Epithelial cell of prostate (primary cell): ENCODE measurements at places on chromosomes 3 and 15.

- DNase-seq, result no peak
These were observed 140.1 kb downstream of the OCA2 start for GRCh38 chr15:27958911-27959578.

DNA sequence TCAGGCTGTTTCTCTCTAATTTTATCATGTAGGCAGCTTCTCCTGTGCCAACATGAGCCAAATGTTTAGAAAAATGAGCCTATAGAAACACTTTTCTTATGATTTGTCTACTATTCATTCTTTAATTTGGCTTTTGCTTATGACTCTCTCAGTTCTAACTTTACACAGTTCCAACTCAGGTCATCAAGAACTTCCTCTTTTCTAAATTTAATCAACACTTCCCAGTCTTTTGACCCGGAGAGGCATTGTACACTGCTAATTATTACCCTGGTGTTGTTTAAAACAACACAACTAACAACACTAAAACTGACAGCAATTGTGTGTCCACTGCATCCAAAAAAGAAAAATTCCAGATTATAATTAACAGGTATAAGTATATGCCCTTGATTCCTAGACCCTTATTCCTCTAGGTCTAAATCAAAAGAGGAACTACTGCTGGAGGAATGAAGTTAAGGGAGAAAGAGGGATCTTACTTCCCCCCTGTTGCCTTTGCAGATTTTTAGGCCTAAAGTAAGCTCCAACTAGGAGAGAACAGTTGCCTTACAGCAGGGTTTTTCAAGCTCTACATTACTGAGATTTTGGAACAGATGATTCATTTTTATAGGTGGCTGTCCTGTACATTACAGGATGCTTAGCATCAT, 332.2 kb upstream of the GOLIM4 start:
- DNase-seq, result no peak

GRCh38 chr3:18077128-18077840, 334.9 kb upstream of the TBC1D5 start:
- DNase-seq, result no peak

GRCh38 chr15:65312400-65312916, 8.0 kb downstream of the RNU5B-1 start:
- DNase-seq, result no peak

DNA sequence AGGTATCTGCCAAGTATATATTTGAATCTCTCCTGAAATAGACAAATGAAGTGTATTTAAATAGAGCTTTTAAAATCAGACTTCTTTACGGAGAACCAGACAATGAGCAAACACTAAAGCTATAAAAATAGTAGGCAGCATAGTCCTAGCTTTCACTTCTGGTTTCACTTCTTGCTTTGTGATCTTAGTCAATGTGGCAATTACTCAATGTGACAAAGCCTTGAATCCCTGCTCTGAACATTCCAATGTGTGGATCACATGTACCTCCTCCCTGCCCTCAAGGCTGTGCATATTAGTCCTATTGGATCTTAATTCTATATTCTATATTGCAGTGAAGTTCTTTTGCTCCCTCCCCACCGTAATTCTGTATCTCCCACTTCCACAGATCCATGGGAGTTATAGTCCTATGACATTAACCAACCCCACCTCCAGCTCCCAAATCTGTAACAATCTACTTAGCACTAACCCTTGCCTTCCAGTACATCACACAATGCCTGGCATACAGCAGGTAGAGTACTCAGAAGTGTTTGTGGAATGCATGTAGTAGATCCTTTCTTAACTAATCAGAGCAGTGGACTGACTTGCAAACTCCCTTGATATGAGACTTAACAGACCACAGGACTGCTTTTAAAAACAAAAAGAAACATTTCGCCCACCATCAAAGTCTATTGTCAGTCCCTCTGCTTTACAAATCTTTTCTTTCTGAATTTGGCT, 24.3 kb upstream of the CP start:
- DNase-seq, result peak; percentile 73

GRCh38 chr3:10744098-10744465, 71.9 kb upstream of the SLC6A11 start:
- no peak for DNase-seq

DNA sequence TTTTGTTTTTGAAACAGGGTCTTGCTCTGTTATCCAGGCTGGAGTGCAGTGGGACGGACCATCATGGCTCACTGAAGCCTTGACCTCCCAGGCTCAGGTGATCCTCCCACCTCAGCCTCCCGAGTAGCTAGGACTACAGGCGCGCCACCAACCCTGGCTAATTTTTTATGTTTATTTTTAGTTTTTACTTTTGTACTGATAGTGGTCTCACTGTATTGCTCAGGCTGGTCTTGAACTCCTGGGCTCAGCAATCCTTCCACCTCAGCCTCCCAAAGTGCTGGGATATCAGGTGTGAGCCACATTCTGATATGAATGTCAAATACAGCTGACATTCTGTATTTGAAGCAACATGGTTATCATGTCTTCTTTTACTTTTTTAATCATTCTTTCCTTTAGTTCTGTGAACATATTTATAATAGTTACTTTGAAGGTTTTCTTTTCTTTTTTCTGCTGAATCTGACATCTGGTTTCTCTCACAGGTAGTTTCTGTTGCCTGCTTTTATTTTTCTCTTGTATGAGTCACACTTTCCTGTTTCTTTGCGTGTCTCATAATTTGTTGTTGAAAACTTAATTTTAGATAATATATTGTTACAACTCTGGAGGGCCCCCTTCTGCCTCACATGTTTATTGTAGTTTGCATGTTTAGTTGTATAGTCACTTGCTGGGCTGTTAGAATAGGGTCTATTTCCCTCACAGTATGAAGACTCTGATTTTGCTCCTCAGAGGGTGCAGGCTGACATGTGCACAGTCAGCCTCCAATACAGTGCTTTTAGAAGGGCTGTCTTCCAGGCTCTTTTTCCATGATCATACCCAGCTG, 8.4 kb upstream of the CNTN4 start:
- DNase-seq, result no peak

GRCh38 chr3:169945313-169945712, 21.3 kb upstream of the SEC62 start:
- no peak for DNase-seq

DNA sequence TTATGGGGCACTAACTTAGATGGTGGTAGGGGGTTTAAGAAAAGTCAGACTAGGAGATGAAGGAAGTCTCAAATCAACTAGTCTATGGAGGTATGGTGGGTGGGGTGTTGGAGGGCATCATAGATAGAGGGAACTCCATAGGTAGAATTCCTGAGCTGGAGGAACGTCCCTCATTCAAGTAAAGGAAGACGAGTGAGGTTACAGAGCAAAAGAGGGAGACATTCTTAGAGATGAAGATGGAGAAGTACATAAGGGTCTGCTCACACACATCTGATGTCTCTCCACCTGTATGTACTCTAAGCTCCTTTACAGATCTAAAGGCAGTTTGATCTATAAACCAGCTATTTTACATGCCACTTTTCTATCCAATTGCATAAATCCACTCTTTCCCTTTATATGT, 1.4 kb downstream of the PLSCR1 start:
- no peak for DNase-seq

DNA sequence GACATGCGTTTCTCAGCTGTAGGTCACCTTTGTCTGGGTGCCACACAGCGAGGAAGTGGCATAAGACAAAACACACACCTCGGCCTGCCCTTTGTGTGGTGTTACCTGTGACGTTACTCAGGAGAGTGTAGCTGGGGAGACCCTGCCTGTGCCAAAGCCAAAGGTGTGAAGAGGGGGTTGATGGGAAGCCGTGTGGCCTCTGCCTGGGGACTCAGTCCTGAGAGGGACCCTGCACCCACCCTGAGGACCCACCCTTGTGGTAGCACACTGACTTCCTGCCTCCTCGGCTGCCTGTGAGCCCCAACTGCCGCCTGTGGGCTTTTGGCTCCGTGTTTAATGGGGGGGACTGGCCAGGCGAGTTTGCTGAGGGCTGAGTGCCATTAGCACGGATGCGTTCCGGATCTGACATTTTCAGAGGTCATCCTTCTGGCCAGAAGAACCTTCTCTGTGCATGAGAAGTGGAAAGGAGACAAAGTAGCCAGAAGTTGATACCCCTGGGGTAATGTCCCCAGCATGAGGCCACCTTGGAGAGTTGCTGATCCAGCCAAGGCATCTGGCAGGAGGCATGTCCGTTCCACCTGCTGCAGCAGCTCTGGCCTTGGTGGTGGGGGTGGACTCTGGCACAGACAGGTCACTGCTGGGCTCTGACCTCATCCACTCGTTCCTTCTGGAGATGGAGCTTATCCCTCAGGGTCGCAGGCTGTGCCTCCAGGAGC, 51.8 kb upstream of the FURIN start:
- DNase-seq, result no peak

GRCh38 chr3:127748754-127749327, 73.5 kb downstream of the MGLL start:
- no peak for DNase-seq

DNA sequence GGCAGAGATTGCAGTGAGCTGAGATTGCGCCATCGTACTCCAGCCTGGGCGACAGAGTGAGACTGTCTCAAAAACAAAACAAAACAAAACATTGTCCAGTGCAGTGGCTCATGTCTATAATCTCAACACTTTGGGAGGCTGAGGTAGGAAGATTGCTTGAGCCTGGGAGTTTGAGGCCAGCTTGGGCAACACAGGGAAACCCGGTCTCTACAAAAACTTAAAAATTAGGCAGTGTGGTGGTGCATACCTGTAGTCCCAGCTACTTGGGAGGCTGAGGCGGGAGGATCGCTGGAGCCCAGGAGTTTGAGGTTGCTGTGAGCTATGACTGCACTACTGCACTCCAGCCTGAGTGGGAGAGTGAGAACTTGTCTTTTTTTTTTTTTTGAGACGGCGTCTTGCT, 27.2 kb upstream of the MOBP start:
- DNase-seq, result no peak

DNA sequence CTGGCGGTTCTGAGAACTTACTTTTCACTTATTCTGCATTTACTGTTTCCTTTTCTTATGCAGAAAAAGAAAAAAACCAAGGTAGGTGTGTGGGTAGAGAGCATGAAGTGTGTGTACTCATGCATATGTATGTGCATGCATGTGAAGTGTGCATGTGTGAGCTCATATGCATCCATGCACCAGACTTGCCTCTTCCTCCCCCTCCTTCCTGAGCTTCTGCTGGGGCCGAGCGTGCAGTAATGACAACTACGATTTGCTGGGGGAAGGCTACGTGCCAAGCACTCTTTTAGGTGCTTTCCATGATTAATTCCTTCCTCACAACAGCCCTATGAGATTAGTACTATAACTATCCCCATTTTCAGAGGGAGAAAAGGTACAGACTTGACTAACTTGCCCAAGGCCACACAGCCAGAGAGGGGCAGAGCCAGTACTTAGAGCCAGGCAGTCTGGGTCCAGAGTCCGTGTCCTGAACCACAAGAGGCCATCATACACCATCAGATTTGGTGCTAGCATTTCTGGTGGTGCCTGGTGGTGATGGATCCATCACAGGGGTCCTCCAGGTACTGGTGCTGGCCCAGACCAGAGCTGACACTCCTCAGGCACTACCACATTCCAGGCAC, 46.7 kb downstream of the CAPN3 start:
- no peak for DNase-seq

DNA sequence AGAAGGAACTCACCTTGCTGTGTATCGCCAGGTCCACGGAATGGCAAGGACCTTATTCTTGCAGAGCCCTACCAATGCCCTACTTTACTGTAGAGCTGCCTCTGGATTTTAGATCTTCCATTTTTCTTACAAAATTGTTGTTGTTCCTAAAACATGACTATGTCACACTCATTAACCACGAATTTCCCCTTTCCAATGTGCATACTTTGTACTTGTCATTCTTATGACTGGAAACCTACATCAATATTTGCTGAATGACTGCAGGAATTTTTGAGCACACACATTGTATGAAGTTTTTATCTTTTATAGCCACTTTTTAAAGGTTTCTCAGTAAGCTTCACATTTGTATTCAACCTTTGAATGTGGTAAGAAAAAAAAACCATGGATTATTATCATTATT, 35.9 kb upstream of the CMSS1 start:
- no peak for DNase-seq

GRCh38 chr15:80384432-80384831, 19.8 kb upstream of the ARNT2 start:
- DNase-seq, result no peak

DNA sequence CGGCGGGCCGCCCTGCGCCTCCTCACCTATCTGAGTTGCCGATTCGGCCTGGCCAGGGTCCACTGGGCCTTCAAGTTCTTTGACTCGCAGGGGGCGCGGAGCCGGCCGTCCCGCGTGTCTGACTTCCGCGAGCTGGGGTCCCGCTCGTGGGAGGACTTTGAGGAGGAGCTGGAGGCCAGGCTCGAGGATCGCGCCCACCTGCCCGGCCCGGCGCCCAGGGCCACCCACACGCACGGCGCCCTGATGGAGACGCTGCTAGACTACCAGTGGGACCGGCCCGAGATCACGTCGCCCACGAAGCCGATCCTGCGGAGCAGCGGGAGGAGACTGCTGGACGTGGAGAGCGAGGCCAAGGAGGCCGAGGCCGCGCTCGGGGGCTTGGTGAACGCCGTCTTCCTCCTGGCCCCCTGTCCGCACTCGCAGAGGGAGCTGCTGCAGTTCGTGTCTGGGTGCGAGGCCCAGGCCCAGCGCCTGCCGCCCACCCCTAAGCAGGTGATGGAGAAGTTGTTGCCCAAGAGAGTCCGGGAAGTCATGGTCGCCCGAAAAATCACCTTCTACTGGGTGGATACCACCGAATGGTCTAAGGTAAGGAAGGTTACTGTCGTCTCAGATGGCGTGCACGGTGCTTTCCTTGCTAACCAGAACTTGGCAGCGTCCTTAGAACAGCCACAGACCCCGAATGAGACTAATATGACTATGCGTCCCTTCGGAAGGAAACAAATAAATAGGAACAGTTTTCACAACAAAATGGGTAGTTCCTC, 567 bp downstream of the TICRR start:
- DNase-seq, result no peak

DNA sequence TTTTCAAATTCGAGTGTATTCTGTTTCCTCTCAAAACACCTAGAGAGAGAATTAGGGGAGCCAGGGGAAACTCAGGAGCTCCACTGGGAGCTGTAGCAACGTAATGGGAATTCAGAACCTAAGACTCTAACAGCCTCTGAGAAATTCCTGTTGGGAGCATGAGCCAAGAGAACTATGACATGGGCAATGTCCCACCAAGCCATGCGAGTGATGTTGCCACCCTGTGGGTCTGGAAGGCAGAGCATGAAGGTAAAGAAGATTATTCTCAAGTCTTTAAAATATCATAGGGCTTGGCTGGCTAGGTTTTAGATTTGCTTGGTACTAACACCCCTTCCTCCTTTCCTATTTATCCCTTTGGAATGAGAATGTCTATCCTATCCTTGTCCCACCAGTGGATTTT, 392.6 kb upstream of the ADAMTS9 start:
- no peak for DNase-seq

DNA sequence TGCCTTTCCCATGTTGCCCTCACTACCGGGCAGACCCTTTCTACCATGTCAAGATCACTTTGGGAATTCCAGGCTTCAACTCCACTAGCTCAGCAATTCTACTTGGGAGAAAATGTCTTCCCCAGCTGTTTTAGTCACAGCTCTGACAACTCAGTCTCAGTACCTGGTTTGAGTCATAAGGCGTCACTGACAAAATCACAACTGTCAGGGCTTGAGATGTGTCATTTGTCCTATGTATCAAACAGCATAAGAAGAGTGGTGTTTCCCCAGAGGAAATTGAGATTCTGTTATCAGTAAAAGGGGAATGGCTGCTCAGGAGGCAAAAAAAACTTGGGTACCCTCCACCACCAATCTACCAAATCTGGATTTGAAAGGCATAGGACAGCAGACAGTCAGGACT, 594.9 kb upstream of the SUCLG2 start:
- no peak for DNase-seq
